Caki2 (cell line): ENCODE measurements at places on chromosomes 11 and 22. TPM values are rescaled to one million over a fixed set of nuclear protein-coding genes. Genes with fewer than 3 reads are reported as not detected.

Gene RBMXL2
- total RNA-seq = not detected in 2 replicates

Gene SLC1A2
- not detected in 2 replicates for total RNA-seq

Gene CNIH2
- 0.61 TPM in 1 of 2 replicates, not detected in the other for total RNA-seq

Gene COMT
- 517 and 585 TPM in 2 replicates for total RNA-seq

Gene TESMIN
- 2.4 and 8.9 TPM in 2 replicates for total RNA-seq

Gene KDM4F
- not detected in 2 replicates for total RNA-seq

Gene OR5F1
- not detected in 2 replicates for total RNA-seq

Gene OR51B5
- total RNA-seq = not detected in 2 replicates

Gene FXYD6
- total RNA-seq = not detected in 2 replicates

Gene CSNK2A3
- total RNA-seq = 1.4 and 4.2 TPM in 2 replicates

Gene PNPLA5
- total RNA-seq = not detected in 2 replicates

Gene GTSE1
- total RNA-seq = 27.6 and 29.8 TPM in 2 replicates

Gene THY1
- total RNA-seq = 0.10 TPM in 1 of 2 replicates, not detected in the other

Gene BRSK2
- 2.4 and 4.8 TPM in 2 replicates for total RNA-seq

Gene CCDC116
- 0.07 TPM in 1 of 2 replicates, not detected in the other for total RNA-seq

Gene SLC15A3
- total RNA-seq = not detected in 2 replicates

Gene FOXRED2
- 4.5 and 29.5 TPM in 2 replicates for total RNA-seq

Gene PDGFB
- 20.9 and 37.3 TPM in 2 replicates for total RNA-seq

Gene TMPRSS4
- total RNA-seq = not detected in 2 replicates

Gene MS4A15
- not detected in 2 replicates for total RNA-seq

Gene WDR74
- total RNA-seq = 82.0 and 102 TPM in 2 replicates

Gene KRTAP5-9
- total RNA-seq = not detected in 2 replicates

Gene EI24
- 9.1 and 12.4 TPM in 2 replicates for total RNA-seq

Gene CDON
- total RNA-seq = 2.2 TPM in 2 replicates

Gene OR6T1
- not detected in 2 replicates for total RNA-seq

Gene MS4A6E
- not detected in 2 replicates for total RNA-seq

Gene NCAM1
- total RNA-seq = 1.4 and 7.5 TPM in 2 replicates

Gene CLDN5
- total RNA-seq = not detected in 2 replicates

Gene GP1BB
- 11.2 and 12.3 TPM in 2 replicates for total RNA-seq

Gene H19
- 5.6 and 9.3 TPM in 2 replicates for total RNA-seq

Gene MPZL2
- total RNA-seq = not detected in 2 replicates

Gene C11orf97
- total RNA-seq = not detected in 2 replicates

Gene TP53I11
- 0.06 and 0.81 TPM in 2 replicates for total RNA-seq

Gene HYLS1
- total RNA-seq = 6.5 and 7.9 TPM in 2 replicates

Gene MAP6
- not detected in 2 replicates for total RNA-seq

Gene SLC22A12
- total RNA-seq = not detected in 2 replicates

Gene KCNE3
- not detected in 2 replicates for total RNA-seq

Gene HORMAD2
- not detected in 2 replicates for total RNA-seq

Gene KRTAP5-7
- not detected in 2 replicates for total RNA-seq

Gene MAPK8IP1
- 6.5 and 6.9 TPM in 2 replicates for total RNA-seq

Gene GDPD4
- total RNA-seq = not detected in 2 replicates

Gene OR5A1
- total RNA-seq = not detected in 2 replicates

Gene SEC14L6
- total RNA-seq = 28.2 and 51.2 TPM in 2 replicates

Gene SERPING1
- not detected in 2 replicates for total RNA-seq

Gene TUBA8
- total RNA-seq = 2.4 and 6.1 TPM in 2 replicates
